Right renal pelvis (tissue), 4 donors: ENCODE measurements at places on chromosomes 1 and 21.

DNA sequence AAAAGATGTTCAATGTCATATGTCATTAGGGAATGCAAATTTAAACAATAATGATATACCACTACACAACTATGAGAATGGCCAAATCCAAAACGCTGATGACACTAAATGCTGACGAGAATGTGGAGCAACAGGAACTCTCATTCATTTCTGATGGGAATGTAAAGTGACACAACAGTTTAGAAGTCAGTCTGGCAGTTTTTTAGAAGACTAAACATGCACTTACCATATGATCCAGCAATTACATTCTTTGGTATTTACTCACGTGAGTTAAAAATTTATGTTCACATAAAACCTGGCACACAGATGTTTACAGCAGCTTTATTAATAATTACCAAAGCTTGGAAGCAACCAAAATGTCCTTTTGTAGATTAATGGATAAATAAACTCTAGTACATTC is 110.4 kb upstream of the C1orf21 start:
- no peak for DNase-seq

DNA sequence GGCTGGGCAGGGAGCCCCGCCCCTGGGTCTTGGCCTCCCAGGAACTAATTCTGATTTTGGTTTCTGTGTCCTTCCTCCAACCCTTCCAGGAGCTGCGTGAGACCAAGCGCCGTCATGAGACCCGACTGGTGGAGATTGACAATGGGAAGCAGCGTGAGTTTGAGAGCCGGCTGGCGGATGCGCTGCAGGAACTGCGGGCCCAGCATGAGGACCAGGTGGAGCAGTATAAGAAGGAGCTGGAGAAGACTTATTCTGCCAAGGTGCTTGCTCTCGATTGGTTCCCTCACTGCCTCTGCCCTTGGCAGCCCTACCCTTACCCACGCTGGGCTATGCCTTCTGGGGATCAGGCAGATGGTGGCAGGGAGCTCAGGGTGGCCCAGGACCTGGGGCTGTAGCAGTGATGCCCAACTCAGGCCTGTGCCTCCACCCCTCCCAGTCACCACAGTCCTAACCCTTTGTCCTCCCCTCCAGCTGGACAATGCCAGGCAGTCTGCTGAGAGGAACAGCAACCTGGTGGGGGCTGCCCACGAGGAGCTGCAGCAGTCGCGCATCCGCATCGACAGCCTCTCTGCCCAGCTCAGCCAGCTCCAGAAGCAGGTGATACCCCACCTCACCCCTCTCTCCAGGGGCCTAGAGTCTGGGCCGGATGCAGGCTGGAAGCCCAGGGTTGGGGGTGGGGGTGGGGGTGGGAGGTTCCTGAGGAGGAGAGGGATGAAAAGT is 18.5 kb upstream of the SEMA4A start:
- DNase-seq: no peak

DNA sequence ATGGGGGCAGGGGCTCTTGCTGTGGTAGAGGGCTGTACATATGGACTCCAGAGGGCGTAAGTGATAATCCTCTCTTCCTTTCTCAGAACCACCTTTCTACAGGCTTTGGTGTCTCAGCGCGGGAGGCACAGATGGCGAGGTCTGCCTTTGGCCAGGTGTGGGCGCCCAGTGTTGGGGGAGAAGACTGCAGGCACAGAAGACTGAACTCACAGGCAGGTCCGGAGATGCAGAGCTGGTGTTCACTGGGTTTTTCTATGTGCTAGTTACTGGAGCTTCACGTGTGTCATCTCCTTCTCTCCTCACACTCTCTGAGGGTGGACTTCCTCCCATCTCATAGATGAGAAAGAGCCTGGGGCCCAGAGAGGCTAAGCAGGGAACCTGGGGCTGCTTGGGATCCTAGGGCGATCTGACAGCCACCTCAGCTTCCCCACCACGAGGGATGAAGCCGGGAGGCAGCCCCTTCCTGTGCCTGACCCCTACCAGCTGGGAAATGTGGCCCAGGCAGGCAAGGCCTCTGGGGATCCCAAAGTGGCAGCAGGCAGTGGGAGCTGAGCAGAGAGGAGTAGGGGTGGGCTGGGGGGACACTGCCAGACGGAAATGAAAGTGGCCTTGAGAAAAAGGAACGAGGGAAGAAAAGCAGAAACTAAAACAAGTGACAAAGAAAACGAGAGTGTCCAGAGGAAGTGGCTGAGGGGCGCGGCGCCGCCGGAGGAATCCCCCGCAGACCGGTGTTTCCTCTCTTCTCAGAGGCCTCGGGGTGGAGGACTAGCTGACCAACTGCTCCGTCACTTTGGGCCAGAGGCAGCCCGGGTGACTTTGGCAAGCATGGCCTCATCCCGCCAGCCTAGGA is 191.6 kb downstream of the HIVEP3 start:
- DNase-seq: no peak

DNA sequence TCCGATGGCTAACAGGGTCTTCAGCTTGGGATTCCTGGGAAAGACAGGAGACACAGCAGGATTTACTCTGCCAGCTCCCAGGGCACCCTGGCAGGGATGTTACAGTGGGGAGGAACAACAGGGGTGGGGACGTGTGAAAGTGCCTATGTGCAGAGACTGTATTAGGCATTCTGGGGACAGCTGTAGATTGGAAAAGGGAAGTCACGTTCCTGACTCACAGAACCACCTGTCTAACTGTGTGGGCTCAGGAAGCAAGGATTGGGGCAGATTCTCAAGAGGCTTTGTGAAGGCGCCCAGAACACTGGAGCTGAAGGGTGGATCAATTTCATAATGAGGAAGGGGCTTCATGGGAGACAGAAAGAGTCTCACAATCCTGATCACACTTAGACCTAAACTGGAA is 4.4 kb downstream of the CHIT1 start:
- DNase-seq: no peak

- DNase-seq: no peak
Measured at GRCh38 chr1:113714606-113715269, 44.5 kb downstream of the PHTF1 start.

GRCh38 chr1:81113688-81114087 is 687.0 kb upstream of the ADGRL2 start:
- no peak for DNase-seq

DNA sequence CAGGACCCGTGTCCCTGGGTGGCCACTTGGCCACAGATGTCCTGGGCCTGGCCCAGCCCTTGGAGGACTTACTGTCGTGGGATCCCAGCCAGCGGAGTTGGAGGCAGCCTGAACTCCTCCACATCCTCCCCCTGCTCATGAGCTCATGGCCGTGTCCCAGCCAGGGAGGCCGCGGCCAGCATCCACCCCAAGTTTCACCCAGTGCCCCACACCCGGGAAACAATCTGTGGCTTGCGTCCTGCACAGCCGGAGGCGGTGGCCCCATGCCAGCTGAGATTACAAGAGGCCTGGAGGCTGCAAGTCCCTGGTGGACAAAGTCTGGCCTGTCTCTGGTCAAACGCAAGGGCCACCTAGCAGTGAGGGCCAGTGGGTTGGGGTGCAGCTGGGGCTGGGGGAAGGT is 27.5 kb upstream of the TMEM52 start:
- no peak for DNase-seq

DNA sequence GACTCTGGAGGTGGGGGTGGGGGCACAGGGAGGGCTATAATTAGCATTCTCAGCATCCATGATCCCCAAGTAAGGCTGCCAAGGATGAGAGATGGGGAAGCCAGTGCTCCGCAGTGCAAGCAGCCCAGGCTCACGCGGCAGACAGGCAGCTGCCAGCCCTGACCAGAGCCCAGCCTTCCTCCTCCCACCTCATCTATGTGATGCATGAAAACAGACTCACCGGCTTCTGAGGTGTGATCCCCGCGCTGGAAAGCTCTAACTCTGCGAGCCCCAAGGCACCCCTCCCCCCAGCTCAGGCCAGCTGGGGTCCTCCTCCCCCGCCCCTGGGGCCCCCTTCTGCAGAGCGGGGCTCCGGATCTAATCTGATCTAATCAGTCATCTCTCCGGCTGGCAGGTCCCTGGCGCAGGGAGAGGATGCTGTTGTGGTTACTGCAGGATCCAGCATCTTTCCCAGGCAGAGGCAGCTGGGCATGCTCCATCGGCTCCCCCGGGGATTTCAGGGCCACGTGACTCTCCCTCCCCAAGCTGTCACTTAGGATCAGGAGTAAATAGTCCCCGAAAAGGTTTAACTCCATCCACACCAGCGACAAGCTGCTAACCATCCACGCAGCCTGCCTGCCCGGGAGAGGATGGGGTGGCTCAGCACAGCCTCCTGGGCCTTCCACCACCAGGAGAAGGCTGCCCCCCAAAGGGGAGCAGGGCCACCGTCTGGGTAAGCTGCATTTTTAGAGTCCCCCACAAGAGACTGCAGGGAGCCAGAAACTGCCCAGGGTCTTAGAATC is at the start of gene PLEKHA6:
PLEKHA6 (minus strand) TSS at position 456 of the 782 bp plus-strand sequence. CDS start 86,202 bp downstream, outside the sequence.
- no peak for DNase-seq

DNA sequence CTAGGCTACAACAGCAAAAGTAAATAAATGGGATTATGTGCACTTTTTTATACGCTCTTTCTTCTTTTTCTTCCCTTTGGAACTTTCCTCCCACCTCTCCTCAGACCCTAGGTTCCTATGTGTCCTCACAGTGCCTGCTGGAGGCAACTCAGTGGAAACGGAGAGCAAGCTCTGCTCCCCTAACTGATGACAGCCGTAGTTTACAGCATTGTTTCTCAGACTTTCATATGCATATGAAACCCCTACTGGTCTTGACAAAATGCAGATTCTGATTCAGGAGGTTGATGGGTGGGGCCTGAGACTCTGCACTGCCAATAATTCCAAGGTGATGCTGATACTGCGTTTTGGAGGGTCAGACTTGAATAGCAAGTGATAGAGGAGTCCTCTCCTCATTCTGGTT is 34.3 kb upstream of the HMCN1 start:
- DNase-seq: no peak

DNA sequence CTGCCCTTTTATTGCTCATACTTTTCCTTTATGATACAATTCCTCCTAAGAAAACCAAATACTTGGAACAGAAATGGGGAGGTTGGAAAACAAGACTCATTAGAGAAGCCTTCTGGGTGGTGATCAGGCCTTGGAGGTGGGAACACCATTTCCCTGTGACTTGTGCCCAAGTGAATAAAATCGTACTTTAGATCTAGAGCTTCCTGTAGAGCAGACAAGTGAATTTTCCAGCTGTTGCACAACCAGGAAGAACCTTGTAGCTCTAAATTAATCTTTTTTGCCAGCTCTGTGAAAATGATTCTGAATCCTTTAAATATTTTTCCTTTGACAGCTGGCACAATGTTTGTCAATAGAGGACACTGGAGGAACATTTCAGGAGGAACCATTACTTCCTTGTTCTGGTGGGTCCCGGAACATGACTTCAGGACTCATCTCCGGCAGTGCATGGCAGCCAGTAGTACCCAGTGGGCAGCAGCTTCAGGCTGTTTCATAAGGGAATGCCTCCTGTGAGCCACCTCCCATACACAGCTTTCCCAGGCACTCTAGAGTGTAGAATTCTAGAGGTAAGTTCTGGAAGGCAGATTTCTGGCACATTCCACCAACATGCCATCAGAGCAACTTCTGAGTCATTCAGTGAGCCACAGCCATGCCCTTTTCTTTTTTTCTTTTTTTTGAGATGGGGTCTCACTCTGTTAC is 5.5 kb upstream of the SNAPIN start:
- no peak for DNase-seq

DNA sequence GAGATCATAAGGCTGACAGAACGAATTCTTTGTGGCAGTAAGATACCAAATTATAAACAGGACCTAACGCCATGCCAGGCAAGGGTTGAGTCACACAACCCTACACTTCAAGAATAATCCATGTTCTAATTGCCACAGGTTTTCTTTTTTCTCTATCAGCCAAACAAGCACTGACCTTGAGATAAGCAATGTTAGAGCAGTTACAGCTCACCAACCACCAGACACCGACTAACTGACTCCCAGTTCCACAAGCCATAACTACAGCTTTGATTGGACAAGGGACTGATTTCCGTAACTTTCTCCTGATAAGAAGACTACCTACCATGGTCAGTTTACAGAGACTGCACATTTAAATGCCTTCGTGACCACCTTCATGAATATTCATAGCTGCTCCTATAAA is 149.6 kb downstream of the PTPRU start:
- DNase-seq: no peak

DNA sequence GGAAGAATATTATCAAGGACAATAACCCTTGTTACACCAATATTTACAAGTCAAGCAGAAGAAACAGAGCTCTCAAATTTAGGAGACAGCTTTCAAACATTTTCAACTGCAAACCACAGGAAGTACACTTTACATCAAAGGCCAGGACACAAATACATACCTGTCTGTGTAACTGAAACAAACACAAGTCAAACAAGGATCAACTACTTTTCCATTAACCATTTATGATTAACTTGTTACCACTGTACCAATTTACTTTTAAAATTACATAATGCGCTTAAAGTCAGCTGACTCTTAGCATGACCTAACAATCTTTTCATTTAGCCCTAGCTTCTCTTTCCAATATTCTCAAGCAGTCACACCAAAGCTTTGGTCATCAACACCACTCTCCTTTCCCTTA is 43.5 kb downstream of the TRIM33 start:
- DNase-seq: no peak

- no peak for DNase-seq
Measured at GRCh38 chr1:4034318-4034887, 134.3 kb upstream of the C1orf174 start.

- DNase-seq: no peak
Measured at GRCh38 chr1:166484471-166484870, 317.7 kb upstream of the FAM78B start.

GRCh38 chr1:59947047-59947938 is 20.7 kb upstream of the CYP2J2 start:
- DNase-seq: peak; percentile 33

DNA sequence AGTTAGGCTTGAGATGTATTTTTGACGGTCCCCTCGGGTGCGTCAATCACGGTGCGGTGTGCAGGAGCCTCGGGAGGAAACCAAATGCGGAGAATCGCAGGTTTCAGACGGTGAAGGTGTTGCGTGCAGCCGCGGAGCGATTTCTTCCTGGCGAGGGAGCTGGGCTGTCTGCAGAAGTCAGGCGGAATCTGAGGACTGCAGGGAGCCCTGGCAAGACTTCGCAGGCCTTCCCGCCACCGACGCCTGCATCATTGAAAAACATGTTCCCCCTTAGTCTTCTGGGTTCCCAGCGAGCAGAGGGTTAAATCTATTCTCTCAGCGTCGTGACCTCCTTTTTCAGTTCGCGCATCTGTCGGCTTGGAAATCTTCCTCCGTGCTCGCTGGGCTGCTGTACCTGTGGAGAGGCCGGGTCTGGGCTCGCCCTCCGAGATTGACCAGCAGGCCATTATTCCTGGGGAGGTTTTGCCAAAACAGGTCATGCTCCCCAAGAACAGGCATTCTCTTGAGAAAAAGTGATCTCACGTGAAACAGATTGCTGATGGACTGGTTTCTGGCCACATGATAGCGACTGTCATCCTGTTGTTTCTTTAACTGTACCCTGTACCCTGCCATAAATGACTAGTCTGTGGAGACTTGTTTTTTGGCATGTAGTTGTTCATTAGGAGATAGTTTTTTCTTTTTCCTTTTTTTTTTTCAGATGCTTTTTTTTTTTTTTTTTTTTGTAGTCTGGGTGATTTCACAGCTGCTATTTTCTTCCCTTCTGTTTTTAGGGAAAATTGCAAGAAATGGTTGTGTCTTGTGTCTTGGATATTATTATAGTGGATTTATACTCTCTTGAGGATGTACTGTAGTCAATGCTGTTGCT is 894 bp downstream of the EPB41 start:
- DNase-seq: peak; percentile 54

GRCh38 chr1:9654051-9654833 is 2.7 kb downstream of the PIK3CD start:
- no peak for DNase-seq

GRCh38 chr1:16248603-16249516 is 11.9 kb upstream of the CPLANE2 start:
- DNase-seq: no peak
